Activated CD4-positive, alpha-beta T cell treated with anti-CD3 and anti-CD28 coated beads, Interleukin-2, amount 50 U/mL, for 24 hours (primary cell): ENCODE measurements at places on chromosomes 11 and 22.

DNA sequence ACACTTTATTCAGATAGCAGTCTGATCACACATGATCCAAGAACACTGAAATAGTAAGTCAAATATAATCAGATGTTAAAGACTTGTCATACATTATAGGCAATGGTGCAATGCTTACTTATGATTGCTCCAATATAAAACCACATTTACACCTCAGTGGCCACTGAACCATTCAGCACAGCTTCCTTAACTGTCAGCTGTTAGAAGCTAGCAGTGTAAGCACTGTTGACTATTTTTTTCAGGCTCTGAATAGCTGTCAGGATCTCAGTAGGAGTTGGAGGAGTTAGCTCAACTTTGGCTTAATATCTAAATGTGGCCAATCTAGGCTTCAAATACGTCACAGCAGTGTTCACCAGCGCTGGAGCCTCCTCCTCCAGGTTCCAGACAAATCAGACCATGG is 36.6 kb downstream of the METTL15 start:
- DNase-seq, result no peak

- no peak for DNase-seq
Measured at GRCh38 chr11:35893796-35894475, 49.9 kb upstream of the LDLRAD3 start.

DNA sequence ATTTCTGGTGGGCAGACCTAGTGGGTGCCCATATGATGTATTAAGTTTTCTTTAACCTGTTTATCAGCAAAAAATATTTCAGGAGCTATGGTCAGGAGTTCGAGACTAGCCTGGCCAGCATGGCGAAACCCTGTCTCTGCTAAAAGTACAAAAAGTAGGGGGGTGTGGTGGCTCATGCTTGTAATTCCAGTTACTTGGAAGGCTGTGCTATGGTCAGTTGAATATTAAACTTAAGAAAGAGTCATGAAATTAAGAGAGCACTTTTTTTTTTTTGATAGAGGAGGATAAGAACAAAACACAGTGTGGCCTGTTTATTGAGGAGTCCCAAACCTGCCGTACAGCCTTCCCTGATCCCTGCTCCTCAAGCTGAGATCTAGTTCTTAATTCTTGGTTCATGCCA is 29.8 kb downstream of the OR6Q1 start:
- no peak for DNase-seq

- no peak for DNase-seq
Measured at GRCh38 chr11:87634331-87634730, 540.9 kb downstream of the RAB38 start.

- no peak for DNase-seq
Measured at GRCh38 chr11:87190071-87190470, 152.3 kb downstream of the TMEM135 start.

GRCh38 chr11:134170177-134170918 is 53.4 kb downstream of the NCAPD3 start:
- DNase-seq, result no peak

GRCh38 chr22:44574057-44574639 is 76.1 kb upstream of the RTL6 start:
- DNase-seq, result no peak

DNA sequence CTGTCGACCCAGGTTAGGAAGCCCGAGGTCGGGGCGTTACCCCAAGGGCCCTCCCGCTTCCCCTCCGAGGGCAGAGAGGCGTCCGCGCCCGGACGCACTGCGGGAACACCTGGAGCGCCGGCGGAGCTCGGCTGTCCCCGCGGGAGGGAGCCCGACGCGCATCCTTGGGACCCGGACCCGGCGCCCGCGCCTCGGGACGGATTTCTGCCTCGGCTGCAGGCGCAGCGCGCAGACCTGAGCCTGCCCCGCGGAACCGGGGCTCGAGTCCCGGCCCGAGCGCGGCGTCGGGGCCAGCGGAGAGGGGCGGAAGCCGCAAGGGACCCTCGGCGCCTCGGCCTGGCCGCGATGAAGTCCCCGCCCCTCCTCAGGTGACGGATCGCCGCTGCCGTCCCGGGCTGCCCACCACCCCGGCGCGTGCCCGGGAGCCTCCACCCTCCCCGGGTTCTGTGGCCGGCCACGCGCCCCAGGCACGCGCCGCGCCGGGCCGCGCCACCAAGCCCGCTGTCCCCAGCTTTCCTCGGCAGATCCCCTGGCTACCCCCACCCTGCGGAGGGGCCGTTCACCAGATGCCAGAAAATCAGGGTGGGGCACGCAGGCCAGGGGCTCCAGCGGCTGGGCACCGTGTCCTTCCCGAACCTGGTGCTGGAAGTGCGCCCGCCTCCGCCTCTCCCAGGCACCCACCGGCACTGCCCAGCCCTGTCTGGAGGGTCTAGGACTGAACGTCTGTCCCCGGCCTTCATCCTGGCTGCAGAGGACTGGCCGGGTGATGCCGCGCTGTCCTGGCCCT is 410 bp downstream of the GLB1L3 start:
- no peak for DNase-seq

- DNase-seq, result no peak
Measured at GRCh38 chr11:122342089-122342744, 226.2 kb upstream of the BLID start.

GRCh38 chr22:44956840-44957767 is 52.7 kb downstream of the PHF21B start:
- DNase-seq, result no peak

DNA sequence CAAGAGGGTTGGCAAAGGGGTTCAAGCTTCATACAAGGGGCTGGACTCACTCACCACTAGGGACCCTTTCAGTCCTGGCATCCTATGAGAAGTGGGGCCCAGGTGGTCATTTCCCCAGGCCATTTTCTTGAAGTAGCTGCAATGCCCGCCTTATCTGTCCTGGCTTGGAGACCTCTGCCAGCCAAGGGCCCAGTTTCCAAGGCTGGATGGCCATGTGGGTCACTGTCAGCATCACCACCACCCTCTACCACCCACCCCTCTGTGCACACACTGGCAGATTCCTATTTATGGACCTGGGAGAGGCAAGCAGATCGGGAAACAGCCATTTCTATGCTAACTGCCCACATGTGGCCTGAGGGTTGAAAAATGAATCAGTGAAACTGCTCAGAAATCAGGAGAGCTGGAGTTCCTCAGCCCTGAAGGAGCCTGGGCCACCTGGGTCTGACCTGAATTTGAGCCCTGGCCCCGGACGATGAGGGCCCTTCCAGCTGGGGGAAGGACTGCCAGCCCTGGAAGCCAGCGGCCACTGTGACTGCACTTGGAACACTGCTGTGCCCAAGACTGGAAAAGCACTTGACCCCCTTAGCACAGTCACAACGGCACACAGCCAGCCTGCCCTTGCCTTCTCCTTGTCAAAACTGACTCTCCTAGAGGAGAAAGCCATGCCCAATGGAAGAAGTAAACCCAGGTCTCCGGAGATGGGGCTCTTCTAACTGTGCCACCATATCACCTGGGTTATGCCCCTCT is 442.2 kb downstream of the BUD13 start:
- DNase-seq, result no peak

DNA sequence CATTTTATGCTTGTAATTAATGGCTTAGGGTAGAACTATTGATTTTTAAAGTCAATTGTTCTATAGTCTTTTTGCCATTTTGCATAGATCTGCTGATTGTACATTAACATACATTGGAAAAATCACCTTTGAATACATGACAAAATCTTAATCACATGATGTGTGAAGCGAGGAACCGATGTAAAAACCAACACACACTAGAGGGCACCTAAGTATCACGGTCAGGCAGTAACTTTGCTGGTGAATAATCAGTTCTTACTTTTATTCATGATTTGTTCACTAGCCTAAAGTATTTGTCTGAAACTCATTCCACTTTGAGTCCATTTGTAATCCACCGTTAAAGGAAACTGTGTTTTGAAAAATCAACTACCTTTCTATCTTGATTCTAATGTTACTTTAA is 28.2 kb downstream of the JHY start:
- DNase-seq, result no peak

GRCh38 chr11:7513234-7514098 is at the start of gene PPFIBP2:
TSS of gene PPFIBP2 (plus strand) at chr11:7513999. CDS start at chr11:7549476, 35,477 bp downstream.
- peak; percentile 64 for DNase-seq
